RPMI7951 (cell line): ENCODE measurements at places on chromosomes 12 and 14. TPM values are rescaled to one million over a fixed set of nuclear protein-coding genes. Genes with fewer than 3 reads are reported as not detected.

GRCh38 chr12:10365696-10366405 is 24.0 kb downstream of the KLRK1 start:
- peak; percentile 69 for DNase-seq

NRIP2 gene
- not detected in 2 replicates for total RNA-seq

DNA sequence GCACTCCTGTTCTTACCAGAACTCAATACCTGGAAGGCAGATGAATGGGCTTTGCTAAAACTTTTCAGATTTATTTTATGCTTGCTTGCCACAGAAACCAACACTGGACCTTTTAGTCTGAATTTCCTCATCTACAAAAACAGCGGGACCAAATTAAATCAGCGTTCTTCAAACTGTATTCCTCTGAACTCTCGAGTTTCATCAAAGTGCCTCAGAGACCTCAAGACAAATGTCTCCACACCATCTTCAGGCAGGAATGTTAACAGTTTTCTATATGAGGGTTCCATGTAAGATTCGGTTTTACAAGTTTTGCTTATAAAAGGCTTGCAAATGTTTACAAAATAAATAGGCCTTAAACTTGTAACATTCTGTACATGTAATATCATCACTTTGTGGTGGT is 74.6 kb downstream of the MED13L start:
- DNase-seq: no peak

- peak; percentile 6 for DNase-seq
Observed at GRCh38 chr12:19431407-19432308, 7.6 kb upstream of the AEBP2 start.

DNA sequence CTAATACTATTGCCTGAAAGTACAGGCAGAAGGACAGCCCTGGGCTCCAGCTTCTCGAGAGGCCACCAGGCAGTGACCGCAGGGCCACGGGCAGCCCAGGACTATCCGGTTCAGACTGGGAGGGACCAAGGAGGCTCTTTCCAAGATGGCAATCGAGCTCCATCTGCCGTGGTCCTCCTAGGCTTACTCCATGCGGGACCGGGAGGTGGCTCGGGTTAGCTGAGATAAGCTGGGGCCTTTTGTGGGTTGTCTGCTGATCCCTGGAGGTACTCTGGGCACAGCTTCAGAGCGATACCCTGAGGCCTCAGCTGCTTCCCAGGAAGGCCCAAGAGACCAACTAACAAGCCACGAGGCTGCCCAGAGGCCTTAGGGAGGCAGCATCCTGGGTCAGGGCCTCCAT is 33.1 kb downstream of the SNRNP35 start:
- DNase-seq: no peak

- no peak for DNase-seq
Observed at GRCh38 chr12:45665941-45666340, 63.6 kb upstream of the ARID2 start.

BDKRB1 gene
- 7.1 and 9.2 TPM in 2 replicates for total RNA-seq
